ENCODE measurements at places on chromosomes 16 and 17.

- H3K4me3 ChIP-seq: no peak overlapping the region
- H3K4me1 ChIP-seq: peaks cover 9% of the 10 kb centered on the region
- no peaks in the 10 kb centered on the region for H3K27me3 ChIP-seq
- H3K27ac ChIP-seq: no peak overlapping the region
- DNase-seq: no peak
- H3K36me3 ChIP-seq: peaks cover 30% of the 10 kb centered on the region
Measured at GRCh38 chr16:11042191-11042590, 97.8 kb downstream of the CLEC16A start.

- DNase-seq: no peak
- no peaks in the 10 kb centered on the region for H3K36me3 ChIP-seq
- no peak overlapping the region for H3K4me3 ChIP-seq
Measured at GRCh38 chr17:39949028-39949427, 13.8 kb upstream of the GSDMA start.

GRCh38 chr17:6551869-6552531 is 4.4 kb downstream of the PITPNM3 start:
- peaks cover 28% of the 10 kb centered on the region for H3K27me3 ChIP-seq
- H3K36me3 ChIP-seq: no peaks in the 10 kb centered on the region
- peaks cover 17% of the 10 kb centered on the region for H3K4me1 ChIP-seq

DNA sequence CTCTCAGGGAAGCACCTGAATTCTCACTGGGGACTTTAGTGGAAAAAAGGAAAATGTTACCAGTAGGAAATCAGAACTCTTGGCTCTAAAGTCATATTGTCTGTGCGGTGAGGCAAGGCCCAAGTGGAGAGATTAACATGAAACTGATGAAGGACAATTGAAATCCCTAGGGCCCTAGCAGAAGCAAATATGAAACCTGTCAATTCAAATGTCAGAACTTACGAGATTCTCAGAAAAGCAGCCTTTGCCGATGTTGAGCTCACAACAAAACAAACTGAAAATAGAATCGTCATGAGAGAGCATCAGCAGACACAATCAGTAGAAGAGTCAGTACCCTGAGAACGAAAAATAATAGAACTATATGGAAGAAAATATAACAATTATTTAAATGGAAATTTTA is 108.8 kb downstream of the ELAC2 start:
- peaks cover 7% of the 10 kb centered on the region for H3K27me3 ChIP-seq
- no peaks in the 10 kb centered on the region for H3K4me1 ChIP-seq
- H3K36me3 ChIP-seq: no peaks in the 10 kb centered on the region
- no peak overlapping the region for H3K27ac ChIP-seq
- H3K4me3 ChIP-seq: no peak overlapping the region

DNA sequence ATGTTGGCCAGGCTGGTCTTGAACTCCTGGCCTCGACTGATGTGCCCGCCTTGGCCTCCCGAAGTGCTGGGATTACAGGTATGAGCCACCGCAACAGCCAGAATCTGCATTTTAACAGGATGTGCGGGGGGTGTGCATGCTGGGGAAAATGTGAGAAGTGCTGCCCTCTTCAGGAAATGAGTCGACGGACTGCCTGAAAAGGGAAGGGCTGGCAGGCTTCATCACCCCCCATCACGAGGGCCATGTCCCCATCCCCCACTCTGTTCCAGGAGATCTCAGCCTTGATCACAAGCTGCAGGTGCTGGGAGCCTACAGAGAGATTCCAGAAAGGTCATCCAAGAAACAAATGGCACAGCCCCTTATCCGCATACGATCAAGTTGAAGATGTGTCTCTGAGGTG is 195.3 kb upstream of the RPL38 start:
- H3K4me3 ChIP-seq: no peak overlapping the region
- no peaks in the 10 kb centered on the region for H3K36me3 ChIP-seq
- peaks cover 21% of the 10 kb centered on the region for H3K4me1 ChIP-seq
- DNase-seq: peak; percentile 75
- H3K27me3 ChIP-seq: peaks cover 10% of the 10 kb centered on the region
- H3K27ac ChIP-seq: no peak overlapping the region

DNA sequence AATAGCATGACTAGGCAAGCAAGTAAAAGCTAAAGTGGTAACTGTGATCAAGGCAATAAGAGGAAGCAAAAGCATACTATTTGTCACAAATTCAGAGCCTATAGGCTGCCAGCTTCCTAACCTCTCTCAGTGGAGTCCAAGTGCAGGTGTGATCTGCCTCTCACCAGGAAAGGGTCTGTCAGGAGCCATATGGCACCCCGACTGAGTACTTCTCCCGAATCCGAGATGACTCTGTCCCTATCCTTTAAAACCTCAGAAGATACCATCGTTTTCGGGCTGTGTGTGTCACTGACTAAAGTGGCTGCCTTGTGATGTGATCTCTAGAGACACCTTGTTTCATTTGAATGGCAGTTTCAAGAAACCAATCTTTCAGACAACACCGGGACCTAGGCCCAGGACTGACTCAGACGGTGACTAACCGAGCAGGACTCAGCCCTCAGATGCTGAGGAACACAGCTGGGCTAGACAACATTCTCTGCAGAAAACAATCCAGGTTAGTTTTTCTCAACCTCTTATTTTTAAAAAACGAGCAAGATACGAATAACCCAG is 63.6 kb downstream of the SMG6 start:
- peak; percentile 77 for DNase-seq
- peak overlapping the region; percentile 85 for H3K27ac ChIP-seq
- peaks cover 24% of the 10 kb centered on the region for H3K36me3 ChIP-seq
- no peaks in the 10 kb centered on the region for H3K27me3 ChIP-seq
- peaks cover 41% of the 10 kb centered on the region for H3K4me1 ChIP-seq
- no peak overlapping the region for H3K4me3 ChIP-seq
